ENCODE measurements at places on chromosomes 6 and 20.

DNA sequence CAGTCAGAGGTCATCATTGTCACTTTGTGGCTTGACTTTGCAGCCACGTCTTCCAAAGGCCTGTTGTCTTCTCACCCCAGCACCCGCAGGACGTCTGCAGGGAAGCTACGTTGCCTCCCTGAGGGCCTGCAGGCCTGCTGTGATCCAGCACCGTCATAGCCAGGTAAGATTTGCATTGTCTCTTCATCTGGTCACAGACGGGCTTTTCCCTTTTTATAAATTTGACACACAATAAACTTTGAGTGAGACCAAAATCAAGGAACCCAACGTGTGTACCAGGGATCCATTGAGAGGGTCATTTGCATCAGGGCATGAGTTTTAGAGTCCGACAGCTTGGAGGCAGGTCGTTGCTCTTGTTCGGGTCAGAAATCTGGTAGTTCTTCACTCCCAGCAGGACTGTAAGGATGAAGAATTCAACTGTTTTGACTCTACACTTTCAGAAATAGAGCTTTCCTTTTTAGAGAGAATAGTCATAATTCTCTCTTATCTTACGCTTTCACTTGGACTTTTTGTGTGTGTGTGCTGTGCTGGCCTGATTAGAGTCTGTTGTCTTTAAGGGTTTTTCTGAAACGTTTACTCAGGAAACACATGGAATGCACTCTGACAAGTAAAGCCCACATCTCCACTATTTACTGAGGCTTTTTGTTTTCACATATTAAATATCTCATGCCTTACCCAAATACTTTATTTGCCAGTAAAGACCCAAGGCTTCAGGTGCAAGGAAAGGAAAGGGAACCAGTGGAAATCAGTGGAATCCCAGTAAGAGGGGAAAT, 177.2 kb upstream of the TAB2 start:
- peak; percentile 91 for DNase-seq

DNA sequence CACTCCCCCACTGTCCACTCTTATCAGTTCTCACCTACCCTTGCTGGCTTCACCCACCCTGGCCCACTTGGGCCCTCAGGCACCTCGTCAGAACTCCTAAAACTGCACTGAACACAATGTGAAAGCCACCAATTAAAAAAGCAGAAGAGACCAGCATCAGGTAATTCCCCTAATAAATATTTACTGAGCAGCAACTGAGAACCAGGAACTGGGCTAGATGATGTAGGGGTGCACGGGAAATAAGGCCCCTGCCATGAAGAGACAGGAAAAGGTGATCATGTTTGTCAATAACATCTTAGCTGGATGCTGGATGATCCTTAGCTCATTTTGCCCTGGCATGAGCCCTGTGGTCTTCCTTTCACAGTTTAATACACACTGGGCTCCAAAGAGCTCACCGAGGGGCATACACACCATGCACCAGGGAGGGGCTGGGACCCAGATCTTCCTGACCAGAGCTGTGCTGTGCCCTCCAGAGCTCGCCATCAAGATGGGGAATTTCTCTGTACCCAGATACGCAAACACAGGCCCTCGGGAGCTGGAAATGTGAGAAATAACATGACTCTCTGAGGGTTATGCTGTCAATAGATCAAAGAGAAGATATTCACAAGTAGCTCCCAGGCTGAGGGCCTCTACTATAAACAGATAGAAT, 113.6 kb upstream of the SLC22A16 start:
- no peak for DNase-seq

DNA sequence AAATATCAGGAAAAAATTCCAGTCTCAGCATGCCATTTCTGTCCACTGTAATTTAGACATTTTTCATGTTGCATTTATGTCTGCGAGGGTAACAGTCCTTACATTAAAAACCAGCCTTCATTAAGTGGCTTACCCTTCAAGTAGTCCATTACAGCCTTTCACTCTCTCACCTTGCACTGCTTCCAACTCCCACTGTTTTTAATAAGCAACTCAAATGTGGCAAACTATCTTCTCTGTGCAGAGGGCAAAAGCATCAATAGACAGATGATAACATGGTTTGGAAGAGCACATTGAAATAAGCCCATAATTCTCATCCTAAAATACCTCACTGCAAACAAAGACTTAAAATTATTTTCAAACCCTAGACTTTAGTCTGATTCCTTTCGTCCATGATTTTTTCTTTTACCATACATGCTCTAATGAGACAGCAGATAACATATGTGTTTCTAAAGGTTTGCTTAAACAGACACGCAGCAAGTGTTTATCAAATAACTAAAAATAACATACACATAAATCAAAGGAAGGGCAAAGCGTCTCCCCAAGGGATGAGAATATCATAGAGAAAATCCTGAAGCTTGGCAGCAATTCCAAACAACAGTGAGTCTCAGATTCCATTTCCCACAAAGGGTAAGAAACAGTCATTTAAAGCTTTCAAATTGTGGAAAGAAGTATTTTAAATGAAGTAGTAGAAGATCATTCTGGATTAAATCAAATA, 130.4 kb downstream of the PTPRK start:
- no peak for DNase-seq

DNA sequence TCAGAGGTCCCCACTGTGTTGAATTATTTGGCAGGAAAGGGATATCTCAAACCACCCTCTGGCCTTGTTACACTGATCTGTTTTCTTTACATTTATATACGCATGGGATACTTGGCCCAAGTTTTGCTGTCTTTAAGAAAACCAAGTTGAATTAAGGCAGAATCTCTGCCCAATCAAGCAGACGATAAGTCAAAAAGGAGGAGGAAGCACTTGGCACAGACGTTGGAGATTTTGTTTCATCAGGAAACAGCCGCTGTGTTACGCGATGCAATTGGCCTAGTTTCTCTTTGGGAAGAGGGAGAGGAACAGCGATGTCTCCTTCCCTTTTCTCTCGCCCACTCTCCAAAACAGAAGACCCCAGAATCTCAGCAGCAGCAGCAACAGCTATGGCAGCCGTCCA, 20.2 kb upstream of the NAA20 start:
- no peak for DNase-seq

GRCh38 chr6:111758608-111759329, 114.5 kb downstream of the FYN start:
- peak; percentile 73 for DNase-seq

GRCh38 chr6:95593025-95593424, 15.7 kb downstream of the MANEA start:
- DNase-seq = no peak

- no peak for DNase-seq
Measured at GRCh38 chr20:19625426-19625825, 132.6 kb upstream of the RIN2 start.

GRCh38 chr6:114033606-114034005, 62.7 kb upstream of the HDAC2 start:
- no peak for DNase-seq

DNA sequence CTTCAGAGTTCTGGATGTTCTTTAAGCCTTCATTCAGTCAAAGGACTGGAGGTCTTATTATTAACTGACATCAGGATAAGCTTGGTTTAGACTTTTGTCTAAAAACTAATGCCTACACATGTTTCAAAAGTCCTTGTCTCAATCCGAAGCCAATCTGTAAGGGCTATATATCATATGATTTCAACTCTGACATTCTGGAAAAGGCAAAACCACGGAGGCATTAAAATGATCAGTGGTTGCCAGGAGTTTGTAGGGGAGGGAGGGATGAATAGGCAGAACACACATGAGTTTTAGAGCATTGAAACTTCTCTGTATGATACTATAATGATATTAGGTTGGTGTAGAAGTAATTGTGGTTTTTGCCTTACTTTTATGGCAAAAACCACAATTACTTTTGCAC, 1285.8 kb upstream of the CITED2 start:
- DNase-seq = no peak

DNA sequence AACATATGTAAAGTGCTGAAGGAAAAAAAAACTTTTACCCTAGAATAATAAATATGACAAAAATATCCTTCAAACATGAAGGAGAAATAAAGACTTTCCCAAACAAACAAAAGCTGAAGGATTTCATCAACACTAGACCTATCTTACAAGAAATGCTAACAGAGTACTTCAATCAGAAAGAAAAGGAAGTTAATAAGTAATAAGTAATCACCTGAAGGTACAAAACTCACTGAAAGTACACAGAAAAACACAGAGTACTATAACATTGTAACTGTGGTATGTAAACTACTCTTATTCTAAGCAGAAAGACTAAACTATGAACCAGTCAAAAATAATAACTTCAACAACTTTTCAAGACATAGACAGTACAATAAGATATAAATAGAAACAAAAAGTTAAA, 61.4 kb upstream of the MTRF1L start:
- DNase-seq = no peak

- no peak for DNase-seq
Measured at GRCh38 chr6:77055711-77056110, 407.6 kb downstream of the HTR1B start.

DNA sequence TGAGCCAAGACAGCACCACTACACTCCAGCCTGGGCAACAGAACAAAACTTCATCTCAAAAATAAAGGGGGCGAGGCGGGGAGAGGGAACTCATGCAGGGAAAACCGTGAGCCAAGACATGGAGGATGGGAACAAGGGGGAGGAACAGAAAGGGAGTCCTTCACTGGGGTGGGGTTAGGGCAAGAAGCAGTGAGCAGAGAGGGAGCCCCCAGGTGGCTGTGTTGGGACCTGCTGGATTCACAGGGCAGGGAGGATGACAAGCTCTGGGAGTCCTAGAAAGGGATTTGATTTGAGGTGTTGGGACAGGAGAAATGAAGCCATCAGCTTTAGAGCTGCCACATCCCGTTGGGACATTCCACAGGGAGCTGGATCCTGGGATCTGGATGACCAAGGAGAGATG, 90.6 kb upstream of the TOP1 start:
- no peak for DNase-seq

GRCh38 chr6:78231002-78231401, 578.2 kb downstream of the MEI4 start:
- DNase-seq = no peak

GRCh38 chr6:16227605-16228004, 10.8 kb upstream of the GMPR start:
- DNase-seq = no peak

GRCh38 chr6:27406085-27406484, 17.5 kb downstream of the ZNF391 start:
- no peak for DNase-seq

- no peak for DNase-seq
Measured at GRCh38 chr20:9114709-9115108, 45.8 kb downstream of the PLCB4 start.

DNA sequence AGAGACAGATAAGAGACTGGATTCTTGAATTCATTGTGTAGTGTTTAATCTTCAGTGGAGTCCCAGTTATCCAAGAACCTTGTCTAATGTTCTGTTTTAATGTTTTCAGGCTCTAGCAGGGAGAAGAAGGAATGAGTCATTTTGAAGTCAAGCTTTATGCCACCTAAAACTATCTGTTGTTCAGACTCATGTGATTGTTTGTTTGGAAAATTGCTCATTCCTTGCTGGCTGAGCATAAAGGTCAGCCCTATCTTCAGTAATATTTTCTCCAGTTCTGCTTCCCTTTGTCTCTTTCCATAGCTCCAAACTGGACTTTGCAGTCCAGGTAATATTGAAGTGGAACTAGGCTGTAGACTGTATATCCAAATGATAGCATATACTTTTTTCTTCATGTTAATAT, 34.2 kb downstream of the CLVS2 start:
- DNase-seq = no peak

- peak; percentile 76 for DNase-seq
Measured at GRCh38 chr20:46307139-46307998, 929 bp downstream of the CDH22 start.

GRCh38 chr6:56806368-56806767, 148.5 kb upstream of the BEND6 start:
- DNase-seq = no peak

DNA sequence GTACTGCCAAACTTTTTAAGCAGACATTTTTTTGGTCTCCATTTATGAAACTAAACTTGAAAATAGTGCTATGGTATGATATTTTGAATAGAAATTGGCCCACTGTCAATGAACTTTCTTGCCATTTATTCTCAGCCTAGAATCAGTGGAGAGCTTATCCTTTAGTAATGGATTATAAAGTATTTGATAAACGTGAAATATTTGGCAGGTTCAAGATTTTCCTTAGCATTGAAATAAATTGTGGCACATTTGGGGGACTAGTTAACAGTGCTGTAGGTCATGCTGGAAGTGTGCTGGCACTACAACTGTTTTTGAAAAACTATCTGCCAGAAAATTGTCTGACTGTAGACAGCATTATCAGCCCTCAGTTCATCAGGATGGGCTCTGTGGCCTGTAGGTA, 2.1 kb downstream of the PRSS35 start:
- no peak for DNase-seq

GRCh38 chr6:55678330-55679224, 99.6 kb upstream of the HMGCLL1 start:
- no peak for DNase-seq

- no peak for DNase-seq
Measured at GRCh38 chr20:1857466-1857865, 37.7 kb upstream of the SIRPA start.

DNA sequence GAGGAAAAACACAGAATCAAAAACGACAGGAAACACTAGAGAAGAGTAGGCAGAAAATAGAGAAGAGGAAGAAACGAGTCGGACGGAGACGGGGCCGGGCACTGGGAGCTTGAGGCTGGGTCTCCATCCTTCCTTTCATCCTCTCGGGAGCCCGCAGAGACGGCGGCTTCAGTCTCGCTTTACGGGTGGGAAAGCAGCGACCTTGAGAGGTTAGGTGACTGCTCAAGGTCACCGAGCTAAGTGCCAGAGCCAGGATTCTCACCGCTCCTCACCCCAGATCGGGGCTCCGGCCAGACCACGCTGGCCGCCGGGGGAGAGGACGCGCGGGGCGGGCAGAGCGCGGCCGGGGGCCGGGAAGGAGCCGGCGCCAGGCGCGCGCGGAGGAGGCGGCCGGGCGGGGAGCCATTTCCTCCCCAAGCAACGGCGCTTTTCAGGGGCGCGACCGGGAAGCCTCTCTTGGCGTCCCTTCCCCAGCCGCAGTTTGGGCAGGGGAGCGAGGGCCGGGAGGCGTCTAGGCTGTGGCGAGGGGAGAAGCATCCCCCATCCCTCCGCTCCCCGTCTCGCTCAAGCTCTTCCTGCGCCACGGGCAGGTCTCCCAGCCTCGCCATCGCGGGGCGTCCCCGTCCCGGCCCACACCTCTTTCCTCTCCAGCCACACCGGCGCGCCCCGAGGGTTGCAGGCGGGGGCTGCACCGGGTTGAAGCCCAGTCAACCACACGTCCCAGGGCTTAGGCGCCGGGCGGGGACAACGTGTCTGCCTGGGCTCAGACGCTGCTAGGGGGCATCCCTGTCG, 24.1 kb upstream of the MAP3K7 start:
- no peak for DNase-seq

GRCh38 chr20:54093423-54094267, 23.3 kb upstream of the BCAS1 start:
- DNase-seq = no peak

DNA sequence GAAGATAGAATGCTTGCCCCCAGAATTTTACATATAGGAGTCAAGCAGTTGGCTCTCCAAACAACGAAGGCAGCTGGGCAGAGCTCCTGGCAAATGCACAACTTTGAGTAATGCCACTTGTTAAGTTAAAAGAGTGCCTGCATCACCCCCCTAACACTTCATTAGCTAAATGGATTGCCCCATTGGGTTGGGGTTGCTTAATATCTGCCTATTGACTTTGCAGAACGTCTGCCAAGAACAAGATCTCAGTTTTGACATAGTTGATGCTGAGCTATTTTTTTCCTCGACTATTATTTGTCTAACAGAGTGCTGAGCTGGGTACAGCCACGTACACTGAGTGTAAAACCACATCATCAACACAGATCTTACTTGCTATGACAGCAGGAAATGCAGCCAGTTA, 12.1 kb downstream of the ANKRD60 start:
- DNase-seq = no peak

- DNase-seq = no peak
Measured at GRCh38 chr20:57483287-57484050, 41.5 kb downstream of the CTCFL start.

All from CD4-positive, alpha-beta memory T cell (primary cell).